HT1080 (cell line): ENCODE measurements at places on chromosomes 2 and 18.

- no peak for DNase-seq
Measured at GRCh38 chr2:236019434-236019833, 148.8 kb downstream of the GBX2 start.

GRCh38 chr2:9107168-9108025, 99.2 kb upstream of the ASAP2 start:
- DNase-seq: no peak

- no peak for DNase-seq
Measured at GRCh38 chr2:101568969-101569368, 94.1 kb upstream of the RFX8 start.

DNA sequence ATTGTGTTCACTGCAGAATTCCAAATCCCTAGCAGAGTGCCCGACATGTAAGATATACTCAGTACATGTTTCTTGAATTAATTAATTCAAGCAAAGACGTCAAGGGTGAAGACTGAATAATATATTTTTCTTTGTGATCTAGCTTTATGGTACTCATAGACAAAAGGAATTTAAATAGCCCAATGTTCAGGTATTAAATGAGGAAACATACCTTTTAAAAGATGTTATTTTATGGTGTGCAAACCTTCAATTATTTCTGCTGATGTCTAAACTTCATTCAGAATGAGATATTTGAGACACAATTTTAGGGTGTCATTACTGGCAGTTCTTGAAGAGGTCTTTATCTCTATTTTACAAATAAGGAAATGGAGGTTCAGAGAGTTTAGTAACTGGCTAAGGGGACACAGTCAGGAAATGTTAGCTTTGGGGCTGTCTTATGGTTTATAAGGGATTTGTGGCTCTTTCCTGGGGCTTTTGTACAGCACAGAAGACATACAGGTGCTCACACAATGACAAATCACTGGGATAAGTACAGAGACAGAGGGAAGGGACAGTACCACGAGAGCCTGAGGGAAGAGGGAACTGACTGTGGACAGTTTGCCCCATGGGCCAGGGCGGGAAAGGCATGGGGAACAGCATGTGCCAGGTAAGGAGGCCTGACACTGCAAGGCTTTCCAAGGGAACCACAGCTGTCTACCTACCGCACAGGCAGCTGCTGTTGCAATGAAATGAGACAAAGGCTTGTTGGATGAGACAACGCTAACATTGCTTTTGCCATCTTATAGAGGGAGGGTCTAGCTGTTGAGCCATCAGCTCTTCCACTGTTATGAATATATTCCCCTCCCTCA, 155.3 kb downstream of the DDX1 start:
- no peak for DNase-seq

- DNase-seq: no peak
Measured at GRCh38 chr2:220783671-220784070, 788.4 kb downstream of the EPHA4 start.
